Psoas muscle (tissue), 8 donors: ENCODE measurements at places on chromosomes 12 and 14. TPM values are rescaled to one million over a fixed set of nuclear protein-coding genes. Genes with fewer than 3 reads are reported as not detected.

The FKBP4 gene
- polyA plus RNA-seq = 86.2 TPM

- H3K36me3 ChIP-seq = no peaks in the 10 kb centered on the region
- H3K4me1 ChIP-seq = no peaks in the 10 kb centered on the region
- no peak overlapping the region for H3K4me3 ChIP-seq
- no peaks in the 10 kb centered on the region for H3K27me3 ChIP-seq
These were observed 531.4 kb upstream of the LMO3 start for GRCh38 chr12:17137396-17137795.

The RAB3IP gene
- 11.3 TPM for polyA plus RNA-seq

DNA sequence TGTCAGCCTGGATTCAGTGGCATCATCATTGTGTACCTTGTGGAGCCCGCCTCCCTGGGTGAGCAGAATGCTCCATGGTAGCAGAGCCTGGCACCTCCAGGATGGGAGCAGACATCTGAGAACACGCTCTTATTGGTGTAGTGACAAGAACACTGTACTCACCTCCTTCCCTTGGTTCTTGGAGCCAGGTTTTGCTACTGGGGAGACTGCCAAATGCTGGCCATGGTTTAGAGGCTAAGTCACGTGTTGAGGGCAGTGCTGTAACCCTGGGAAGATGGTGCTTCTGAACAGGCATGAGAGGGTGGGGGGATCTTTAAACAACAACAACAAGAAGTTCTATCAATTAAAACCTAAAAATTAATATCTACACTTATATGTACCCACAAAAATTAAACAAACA lies 47.6 kb upstream of the ASPG start:
- no peak overlapping the region for H3K27ac ChIP-seq
- DNase-seq = no peak
- H3K27me3 ChIP-seq = peaks cover 41% of the 10 kb centered on the region
- no peak overlapping the region for H3K4me3 ChIP-seq
- no peaks in the 10 kb centered on the region for H3K36me3 ChIP-seq
- H3K4me1 ChIP-seq = no peaks in the 10 kb centered on the region

GRCh38 chr12:131264635-131265034 lies 310.9 kb downstream of the ADGRD1 start:
- no peak overlapping the region for H3K27ac ChIP-seq
- H3K4me1 ChIP-seq = no peaks in the 10 kb centered on the region
- no peak overlapping the region for H3K4me3 ChIP-seq
- no peaks in the 10 kb centered on the region for H3K36me3 ChIP-seq
- no peak for DNase-seq

DNA sequence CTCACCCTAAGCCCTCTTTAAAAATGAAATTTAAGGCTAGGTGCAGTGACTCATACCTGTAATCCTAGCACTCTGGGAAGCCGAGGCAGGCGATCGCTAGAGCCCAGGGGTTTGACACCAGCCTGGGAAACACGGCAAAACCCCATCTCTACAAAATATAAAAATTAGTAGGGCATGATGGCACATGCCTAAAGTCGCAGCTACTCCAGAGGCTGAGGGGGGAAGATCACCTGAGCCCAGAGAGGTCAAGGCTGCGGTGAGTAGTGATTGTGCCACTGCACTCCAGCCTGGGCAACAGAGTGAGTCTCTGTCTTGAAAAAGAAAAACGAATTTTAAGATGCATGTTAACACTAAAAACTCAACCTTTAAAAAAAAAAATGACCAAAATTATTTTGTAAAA lies 12.7 kb downstream of the GNPNAT1 start:
- peaks cover 99% of the 10 kb centered on the region for H3K36me3 ChIP-seq
- no peak overlapping the region for H3K4me3 ChIP-seq
- H3K27ac ChIP-seq = no peak overlapping the region
- no peak for DNase-seq
- H3K4me1 ChIP-seq = no peaks in the 10 kb centered on the region
- H3K27me3 ChIP-seq = no peaks in the 10 kb centered on the region

- no peaks in the 10 kb centered on the region for H3K36me3 ChIP-seq
- H3K4me3 ChIP-seq = no peak overlapping the region
- DNase-seq = no peak
- H3K27me3 ChIP-seq = no peaks in the 10 kb centered on the region
- H3K27ac ChIP-seq = no peak overlapping the region
These were observed 186.9 kb upstream of the BTG1 start for GRCh38 chr12:92332552-92332951.

The CD69 gene
- 0.13 TPM for polyA plus RNA-seq

DNA sequence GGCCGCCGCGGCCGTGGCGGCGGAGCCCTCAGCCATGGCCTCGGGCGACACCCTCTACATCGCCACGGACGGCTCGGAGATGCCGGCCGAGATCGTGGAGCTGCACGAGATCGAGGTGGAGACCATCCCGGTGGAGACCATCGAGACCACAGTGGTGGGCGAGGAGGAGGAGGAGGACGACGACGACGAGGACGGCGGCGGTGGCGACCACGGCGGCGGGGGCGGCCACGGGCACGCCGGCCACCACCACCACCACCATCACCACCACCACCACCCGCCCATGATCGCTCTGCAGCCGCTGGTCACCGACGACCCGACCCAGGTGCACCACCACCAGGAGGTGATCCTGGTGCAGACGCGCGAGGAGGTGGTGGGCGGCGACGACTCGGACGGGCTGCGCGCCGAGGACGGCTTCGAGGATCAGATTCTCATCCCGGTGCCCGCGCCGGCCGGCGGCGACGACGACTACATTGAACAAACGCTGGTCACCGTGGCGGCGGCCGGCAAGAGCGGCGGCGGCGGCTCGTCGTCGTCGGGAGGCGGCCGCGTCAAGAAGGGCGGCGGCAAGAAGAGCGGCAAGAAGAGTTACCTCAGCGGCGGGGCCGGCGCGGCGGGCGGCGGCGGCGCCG lies 381 bp downstream of the YY1 start:
- peak overlapping the region; percentile 100 for H3K27ac ChIP-seq
- H3K36me3 ChIP-seq = no peaks in the 10 kb centered on the region
- H3K27me3 ChIP-seq = no peaks in the 10 kb centered on the region
- peaks cover 51% of the 10 kb centered on the region for H3K4me1 ChIP-seq
